Hypothalamus (tissue), 51 donors: ENCODE measurements at places on chromosomes 13 and 19.

DNA sequence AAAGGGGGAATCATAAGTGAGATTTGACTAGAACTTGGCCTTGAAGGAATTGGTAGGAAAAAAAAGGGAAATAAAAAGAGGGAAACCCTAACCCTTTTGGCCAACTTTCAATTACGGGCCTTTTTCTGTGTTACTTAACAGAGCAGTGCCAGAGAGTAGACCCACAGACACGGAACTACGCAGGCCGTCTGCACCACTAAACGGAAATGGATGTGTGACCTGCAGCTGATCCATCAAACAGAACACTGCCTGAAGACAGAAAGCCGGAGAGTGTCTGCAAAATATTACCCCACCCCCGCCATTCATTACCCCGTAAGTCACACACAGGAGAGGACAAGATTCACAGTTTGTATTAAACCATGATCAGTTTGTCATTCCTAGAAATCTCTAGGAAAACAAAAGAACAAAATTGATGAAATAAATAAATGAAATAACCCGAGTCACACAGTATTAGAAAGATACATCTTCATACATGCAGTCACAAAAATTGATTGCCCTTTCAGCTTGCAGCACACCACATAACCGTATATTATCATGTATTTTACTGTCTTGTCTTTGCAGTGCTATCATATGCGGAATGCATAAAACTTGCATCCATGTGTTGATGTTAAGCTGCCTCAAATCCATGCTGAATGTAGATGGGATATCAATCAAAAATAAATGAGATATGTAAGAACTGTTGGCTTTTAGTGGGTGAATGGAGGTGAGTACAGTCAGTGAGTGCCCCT, 424.7 kb downstream of the IRS2 start:
- peak; percentile 16 for DNase-seq

DNA sequence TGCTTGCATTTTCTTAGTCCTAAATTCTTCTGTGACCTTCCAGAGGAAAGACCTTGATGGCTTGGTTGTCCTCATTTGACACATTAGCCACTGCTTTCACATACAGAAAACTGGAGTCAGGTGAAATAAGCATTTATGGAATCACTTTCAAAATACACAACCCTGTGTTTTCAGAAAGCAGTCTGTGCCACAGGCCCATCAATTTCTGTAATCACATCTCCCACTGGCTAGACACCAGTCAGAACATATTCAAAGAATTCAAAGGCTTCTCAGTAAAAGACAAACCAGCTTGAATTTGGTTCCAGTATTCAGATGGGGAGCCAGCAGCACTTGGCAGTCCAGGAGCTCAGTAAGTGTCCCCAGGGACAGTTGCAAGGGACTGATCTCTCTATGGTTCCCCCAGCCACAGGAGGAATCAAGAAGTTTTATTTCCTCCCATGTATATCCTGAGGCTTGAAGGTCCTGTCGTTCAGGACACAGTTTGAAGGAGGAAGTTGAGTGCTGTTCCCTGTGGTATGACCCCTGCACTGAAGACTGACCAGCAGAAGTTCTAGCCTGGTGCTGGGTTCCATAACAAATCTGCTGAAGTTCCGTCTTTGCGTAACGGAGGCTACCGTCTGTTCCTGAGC, 214.3 kb downstream of the FOXO1 start:
- no peak for DNase-seq

- no peak for DNase-seq
Measured at GRCh38 chr13:113171250-113172125, 13.0 kb downstream of the PROZ start.

GRCh38 chr13:33228648-33229445, 56.7 kb downstream of the STARD13 start:
- no peak for DNase-seq

DNA sequence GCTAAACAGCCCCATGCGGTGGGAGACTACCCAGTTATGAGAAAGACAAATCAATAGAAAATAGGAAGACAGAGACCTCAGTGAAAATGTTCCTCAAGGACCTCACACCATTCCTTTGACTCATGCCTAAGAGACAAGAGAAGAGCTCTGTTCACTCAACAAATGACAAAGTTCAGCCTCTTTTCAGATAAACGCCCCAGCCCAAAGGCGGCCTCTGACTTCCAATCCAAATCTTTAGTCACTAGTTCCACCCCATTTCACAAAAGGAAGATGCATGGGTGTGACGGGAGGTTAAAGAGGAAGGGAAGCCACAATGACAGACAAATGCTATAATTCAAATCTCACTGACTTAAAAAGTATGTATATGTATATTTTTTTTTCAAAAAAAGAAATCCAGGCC, 8.1 kb downstream of the CARS2 start:
- no peak for DNase-seq

DNA sequence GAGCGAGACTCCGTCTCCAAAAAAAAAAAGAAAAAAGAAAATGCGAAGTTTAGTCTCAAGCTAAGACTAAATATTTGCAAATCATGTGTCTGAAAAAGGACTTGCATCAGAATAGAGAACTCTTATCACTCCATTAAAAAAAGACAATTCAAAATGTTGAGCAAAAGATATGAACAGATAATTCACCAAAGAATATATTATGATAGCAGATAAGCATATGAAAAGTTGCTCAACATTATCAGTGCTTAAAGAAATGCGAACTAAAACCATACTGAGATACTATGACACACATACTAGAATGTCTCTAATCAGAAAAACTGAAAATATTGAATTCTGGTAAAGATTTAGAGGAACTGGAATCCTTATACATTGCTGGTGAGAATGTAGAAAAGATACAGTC, 38.7 kb upstream of the SACS start:
- DNase-seq: no peak

DNA sequence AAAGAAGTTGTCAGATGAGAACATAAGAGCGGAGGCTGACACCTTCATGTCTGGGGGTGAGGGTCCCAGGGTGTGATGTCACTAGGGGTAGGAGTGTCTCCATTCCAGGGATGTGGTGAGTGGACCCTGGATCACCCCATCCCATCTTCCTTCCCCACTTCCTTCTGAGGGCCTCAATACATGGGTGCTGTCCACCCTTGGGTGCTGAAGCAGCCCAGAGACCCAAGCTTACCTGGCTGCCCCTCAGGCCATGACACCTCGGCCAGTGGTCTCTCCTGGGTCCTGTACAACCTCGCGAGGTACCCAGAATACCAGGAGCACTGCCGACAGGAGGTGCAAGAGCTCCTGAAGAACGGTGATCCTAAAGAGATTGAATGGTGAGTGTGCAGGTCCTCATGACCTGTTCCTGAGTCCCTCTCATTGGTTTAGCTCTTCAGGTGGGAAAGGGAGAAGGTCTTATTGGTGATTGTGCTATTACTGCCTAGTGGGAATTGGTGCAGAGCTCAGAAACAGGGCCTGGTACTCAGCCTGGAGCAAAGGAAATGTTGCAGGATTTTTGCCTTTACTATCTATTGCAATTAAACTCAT, 37.7 kb upstream of the CYP4F8 start:
- no peak for DNase-seq

- DNase-seq: no peak
Measured at GRCh38 chr13:95643936-95644598, 439 bp downstream of the DZIP1 start.

GRCh38 chr13:93118081-93118615, 108.5 kb upstream of the GPC6 start:
- no peak for DNase-seq

- DNase-seq: no peak
Measured at GRCh38 chr19:2234996-2235380, 1.1 kb downstream of the PLEKHJ1 start.

DNA sequence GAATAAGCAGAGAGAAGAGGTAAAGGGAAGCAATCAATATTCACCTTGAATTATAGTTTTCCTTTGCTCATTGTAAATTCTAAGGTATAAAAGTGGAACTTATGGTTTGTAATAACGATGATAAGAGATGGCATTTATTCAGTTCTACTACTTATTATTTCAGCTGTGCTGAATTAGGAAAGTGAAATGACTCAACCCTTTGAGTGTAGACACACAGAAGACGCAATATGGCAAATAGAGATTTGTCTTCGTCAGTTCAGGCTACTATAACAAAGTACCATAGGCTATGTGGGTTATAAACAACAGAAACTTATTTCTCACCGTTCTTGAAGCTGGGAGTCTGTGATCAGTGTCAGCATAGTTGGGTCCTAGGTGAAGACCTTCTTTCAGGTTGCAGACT, 713.0 kb upstream of the PCDH9 start:
- no peak for DNase-seq

- peak; percentile 87 for DNase-seq
Measured at GRCh38 chr19:20039203-20039723, at the start of gene ZNF682. ZNF682 (minus strand) TSS chr19:20039505; CDS start chr19:20039345, 160 bp downstream.

GRCh38 chr19:23440791-23441190, 45.5 kb upstream of the ZNF91 start:
- no peak for DNase-seq

DNA sequence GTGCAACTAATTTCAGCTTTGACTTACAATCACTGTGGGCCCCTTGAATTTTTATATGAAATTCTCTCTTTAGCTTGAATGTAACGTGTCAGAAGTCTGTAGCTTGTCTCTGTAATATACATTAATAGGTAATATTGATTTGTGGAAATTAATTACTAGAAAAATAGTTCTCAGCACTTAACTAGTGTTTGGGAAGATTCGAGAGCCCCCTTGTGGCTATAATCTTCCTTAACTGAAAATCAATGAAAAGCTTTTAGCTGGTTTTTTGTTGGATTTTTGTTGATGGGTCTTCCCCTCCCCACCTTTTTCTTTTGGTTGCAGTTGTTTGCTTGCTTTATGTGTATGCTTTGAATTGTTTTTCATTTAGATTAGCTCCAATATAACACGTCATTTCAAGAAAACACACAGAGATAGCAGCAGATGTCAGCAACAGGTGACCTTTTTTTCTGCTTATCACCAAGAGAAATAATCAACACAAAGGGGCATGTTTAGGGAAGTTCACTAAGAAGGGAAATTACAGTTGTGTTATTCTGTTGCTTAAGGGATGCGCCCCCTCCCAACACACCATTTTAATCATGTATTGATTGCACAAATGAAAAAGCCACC, 176.8 kb downstream of the OXGR1 start:
- DNase-seq: no peak

- DNase-seq: no peak
Measured at GRCh38 chr13:107860284-107860683, 355.1 kb downstream of the LIG4 start.

DNA sequence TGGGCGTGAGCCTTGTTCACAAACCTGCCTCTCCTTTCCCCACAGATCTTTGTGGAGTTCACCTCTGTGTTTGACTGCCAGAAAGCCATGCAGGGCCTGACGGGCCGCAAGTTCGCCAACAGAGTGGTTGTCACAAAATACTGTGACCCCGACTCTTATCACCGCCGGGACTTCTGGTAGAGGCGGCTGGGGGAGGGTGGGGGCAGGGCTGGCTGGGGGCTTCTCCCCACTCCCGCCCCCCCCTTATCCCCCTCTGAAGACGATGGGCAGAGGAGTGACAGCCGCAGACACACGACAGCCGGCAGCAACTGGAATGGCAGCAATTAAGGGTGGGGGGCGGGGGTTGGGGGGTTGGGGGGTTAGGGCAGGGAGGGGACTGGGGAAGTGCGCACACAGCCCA, 1.1 kb upstream of the EPN1 start:
- no peak for DNase-seq

DNA sequence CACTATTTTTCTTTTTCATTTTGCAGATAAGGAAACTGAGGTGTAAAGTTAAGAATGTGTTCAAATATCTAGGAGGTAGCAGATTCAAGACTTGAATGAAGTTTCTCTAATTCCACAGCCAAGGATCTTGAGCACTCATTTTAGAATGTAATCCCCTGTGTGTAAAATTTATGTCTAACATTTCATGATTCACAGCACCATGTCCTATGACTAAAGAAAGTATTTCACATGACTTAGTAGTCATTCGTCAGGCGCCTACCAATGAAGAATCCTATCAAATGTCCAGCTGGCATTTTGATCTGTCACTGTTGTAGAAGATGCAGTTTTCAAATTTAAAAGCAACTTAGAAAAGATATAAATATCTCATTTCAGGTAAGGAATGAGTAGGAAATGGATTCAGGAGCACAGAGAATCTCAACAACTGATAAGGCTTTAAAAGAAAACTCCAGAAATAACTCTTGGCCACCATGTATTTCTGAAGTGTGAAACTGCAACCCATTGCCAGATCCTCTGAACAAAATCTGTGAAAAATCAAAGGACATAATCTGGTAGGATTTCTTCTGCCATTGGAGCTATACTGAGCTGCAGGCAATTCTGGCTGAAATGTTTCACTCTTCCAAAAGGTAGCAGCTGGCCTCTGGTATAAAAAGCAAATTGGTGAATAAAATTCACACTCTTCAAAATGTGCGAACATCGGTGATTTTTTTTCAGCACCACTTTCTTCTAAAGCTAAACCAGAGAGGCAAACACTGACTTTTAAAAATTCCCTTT, 92.2 kb downstream of the DCLK1 start:
- DNase-seq: no peak

GRCh38 chr19:33032218-33032781, 32.4 kb downstream of the RHPN2 start:
- DNase-seq: no peak

- no peak for DNase-seq
Measured at GRCh38 chr19:40804783-40805242, 5.8 kb downstream of the EGLN2 start.

DNA sequence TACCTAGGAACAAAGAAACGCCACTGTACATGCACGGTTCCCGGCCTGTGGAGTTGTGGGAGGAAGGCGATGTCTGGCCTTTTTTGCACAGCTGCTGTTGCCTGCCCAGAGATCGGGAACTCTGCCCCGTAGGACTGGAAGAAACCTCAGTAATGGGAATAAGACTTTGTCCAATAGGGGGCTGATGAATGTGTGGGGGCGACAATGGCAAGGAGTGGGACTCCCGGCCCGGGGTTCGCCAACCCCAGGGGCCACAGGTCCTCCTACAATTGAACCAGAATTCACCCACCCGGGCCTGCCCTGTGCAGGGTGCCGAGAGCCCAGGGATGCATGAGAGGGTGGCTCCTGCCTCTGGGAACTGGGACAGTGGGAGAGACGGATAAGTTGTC, 2.0 kb upstream of the CEBPA start:
- no peak for DNase-seq

GRCh38 chr19:46495786-46496099, at the start of gene PNMA8B:
PNMA8B (minus strand) TSS chr19:46495867; CDS start chr19:46495465, 402 bp downstream.
- DNase-seq: peak; percentile 86

- DNase-seq: no peak
Measured at GRCh38 chr19:52992109-52993004, 21.4 kb upstream of the ERVV-1 start.

GRCh38 chr13:114174529-114174961, 4.5 kb upstream of the CFAP97D2 start:
- DNase-seq: no peak

- no peak for DNase-seq
Measured at GRCh38 chr13:93344048-93344705, 117.6 kb downstream of the GPC6 start.

GRCh38 chr19:47152632-47153031, 22.0 kb downstream of the SAE1 start:
- DNase-seq: no peak
